ENCODE measurements at places on chromosomes 3 and 15. TPM values are rescaled to one million over a fixed set of nuclear protein-coding genes. Genes with fewer than 3 reads are reported as not detected.

GRCh38 chr15:67762610-67763368 lies 62.5 kb upstream of the SKOR1 start:
- H3K27me3 ChIP-seq: no peaks in the 10 kb centered on the region
- no peaks in the 10 kb centered on the region for H3K36me3 ChIP-seq
- no peak overlapping the region for H3K4me3 ChIP-seq
- H3K4me1 ChIP-seq: peaks cover 25% of the 10 kb centered on the region
- no peak overlapping the region for H3K27ac ChIP-seq

Gene CMTM8
- total RNA-seq: 4.9 TPM

Gene ZNF501
- total RNA-seq: 1.1 TPM

- peaks cover 7% of the 10 kb centered on the region for H3K4me1 ChIP-seq
- no peaks in the 10 kb centered on the region for H3K36me3 ChIP-seq
- DNase-seq: no peak
- H3K27me3 ChIP-seq: peaks cover 85% of the 10 kb centered on the region
These were observed at the start of gene SLC7A14 for GRCh38 chr3:170585937-170586310. TSS of gene SLC7A14 (minus strand) at chr3:170586075. CDS start at chr3:170526936, 59,139 bp downstream.

- no peak overlapping the region for H3K4me3 ChIP-seq
- H3K27me3 ChIP-seq: no peaks in the 10 kb centered on the region
- no peak overlapping the region for H3K27ac ChIP-seq
- no peaks in the 10 kb centered on the region for H3K36me3 ChIP-seq
- DNase-seq: no peak
These were observed 41.0 kb downstream of the DGKG start for GRCh38 chr3:186320862-186321568.

DNA sequence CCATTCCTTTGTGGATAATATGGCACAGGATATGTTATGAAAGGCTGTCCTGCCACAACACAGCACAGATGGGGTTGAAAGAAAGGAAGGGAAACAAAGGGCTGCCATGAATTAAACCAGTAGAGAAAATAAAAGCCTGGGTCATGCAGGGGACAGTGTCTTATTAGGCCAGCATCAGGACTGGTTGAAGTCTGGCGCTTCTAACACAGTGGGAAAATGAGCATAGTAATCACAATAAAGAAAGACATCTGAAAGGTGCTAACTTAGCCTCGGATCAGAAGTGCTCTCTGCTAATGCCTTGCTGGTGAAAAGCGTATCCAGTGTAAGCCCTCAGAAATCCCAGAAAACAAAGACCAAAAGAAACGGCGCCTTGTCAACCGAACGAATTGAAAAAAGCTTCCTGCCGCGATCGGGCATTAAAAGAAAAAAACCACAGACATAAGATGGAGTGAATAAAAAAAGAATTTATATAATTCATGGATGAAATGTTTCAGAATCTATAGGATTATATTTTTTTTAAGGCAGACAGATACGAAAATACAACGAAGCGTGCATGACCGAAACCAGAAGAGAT lies 566 bp upstream of the MKRN3 start:
- H3K36me3 ChIP-seq: no peaks in the 10 kb centered on the region
- no peak overlapping the region for H3K4me3 ChIP-seq
- H3K27me3 ChIP-seq: peaks cover 6% of the 10 kb centered on the region
- no peaks in the 10 kb centered on the region for H3K4me1 ChIP-seq

GRCh38 chr3:98215051-98215450 lies 48.6 kb downstream of the OR5H15 start:
- no peaks in the 10 kb centered on the region for H3K36me3 ChIP-seq
- DNase-seq: no peak
- H3K27ac ChIP-seq: no peak overlapping the region
- H3K4me3 ChIP-seq: no peak overlapping the region
- no peaks in the 10 kb centered on the region for H3K27me3 ChIP-seq

All from transverse colon (tissue), 4 donors.